Left lung (tissue), 14 donors: ENCODE measurements at places on chromosomes 2 and 18. TPM values are rescaled to one million over a fixed set of nuclear protein-coding genes. Genes with fewer than 3 reads are reported as not detected.

Gene PAX3
- not detected for total RNA-seq

Gene RNU2-63P
- total RNA-seq: not detected

Gene ALPP
- 14.1 TPM for total RNA-seq

Gene MYL12B
- 377 TPM for total RNA-seq

- H3K27ac ChIP-seq: no peak overlapping the region
- no peaks in the 10 kb centered on the region for H3K27me3 ChIP-seq
- no peaks in the 10 kb centered on the region for H3K4me1 ChIP-seq
- no peak overlapping the region for H3K4me3 ChIP-seq
Observed at GRCh38 chr2:129331638-129332037, 647.8 kb upstream of the RAB6C start.

DNA sequence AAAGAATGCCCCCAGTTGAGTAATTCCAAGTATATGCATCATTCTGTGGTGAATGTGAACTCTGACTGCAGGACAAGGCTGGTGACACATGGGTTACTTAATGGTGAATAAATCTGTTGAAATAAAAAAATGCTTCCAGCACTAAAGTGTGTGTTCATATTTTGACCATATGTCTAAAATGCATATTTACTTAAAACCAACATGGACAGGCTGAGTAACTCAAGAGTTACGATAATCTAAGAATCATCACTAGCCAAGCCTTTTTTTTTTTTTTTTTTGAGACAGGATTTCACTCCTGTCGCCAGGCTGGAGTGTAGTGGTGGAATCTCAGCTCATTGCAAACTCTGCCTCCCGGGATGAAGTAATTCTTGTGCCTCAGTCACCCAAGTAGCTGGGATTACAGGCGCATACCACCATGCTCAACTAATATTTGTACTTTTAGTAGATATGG, 47.1 kb upstream of the CCBE1 start:
- H3K4me3 ChIP-seq: no peak overlapping the region
- no peak overlapping the region for H3K27ac ChIP-seq
- no peaks in the 10 kb centered on the region for H3K4me1 ChIP-seq
- H3K36me3 ChIP-seq: no peaks in the 10 kb centered on the region
